ENCODE measurements at places on chromosomes 3 and 15.
A peak's percentile ranks its signal among the peaks of the same experiment; 100 is the strongest.

GRCh38 chr3:141929341-141929995 is 53.0 kb downstream of the ATP1B3 start:
- no peak for DNase-seq

DNA sequence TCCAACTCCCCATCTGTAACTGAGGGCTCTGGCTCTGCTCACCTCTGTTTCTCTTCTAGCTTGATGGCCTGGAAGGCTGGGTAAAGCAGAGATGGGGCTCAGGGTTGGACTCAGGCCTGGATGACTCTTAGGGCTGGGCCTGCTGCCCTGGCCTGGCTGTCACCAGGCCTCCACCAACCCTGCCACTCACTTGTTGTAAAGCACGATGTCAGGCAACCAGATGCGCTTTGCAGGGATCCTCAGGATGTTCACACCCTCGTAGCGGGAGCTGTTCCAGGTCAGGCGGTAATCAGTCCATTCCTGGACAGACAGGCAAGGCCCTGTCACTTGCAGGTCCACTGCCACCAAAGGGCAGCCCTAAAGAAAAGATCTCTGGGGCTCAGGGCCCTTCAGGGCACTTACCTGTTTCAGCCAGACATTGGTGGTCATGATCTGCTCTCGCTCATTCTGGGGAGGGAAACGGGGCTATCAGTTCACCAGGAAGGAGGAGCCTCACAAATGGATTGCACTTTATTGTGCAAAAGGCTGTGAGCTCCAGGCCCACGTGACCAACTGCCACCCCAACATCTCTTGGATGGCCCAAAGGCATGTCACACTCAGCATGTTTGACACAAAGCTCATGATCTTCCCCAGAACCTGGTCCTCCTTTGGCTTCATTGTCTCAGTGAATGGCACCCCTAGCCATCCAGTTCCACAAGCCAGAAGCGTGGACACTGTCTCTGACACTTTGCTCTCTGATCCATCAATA is 9.9 kb downstream of the CHRNB4 start:
- no peak for DNase-seq

DNA sequence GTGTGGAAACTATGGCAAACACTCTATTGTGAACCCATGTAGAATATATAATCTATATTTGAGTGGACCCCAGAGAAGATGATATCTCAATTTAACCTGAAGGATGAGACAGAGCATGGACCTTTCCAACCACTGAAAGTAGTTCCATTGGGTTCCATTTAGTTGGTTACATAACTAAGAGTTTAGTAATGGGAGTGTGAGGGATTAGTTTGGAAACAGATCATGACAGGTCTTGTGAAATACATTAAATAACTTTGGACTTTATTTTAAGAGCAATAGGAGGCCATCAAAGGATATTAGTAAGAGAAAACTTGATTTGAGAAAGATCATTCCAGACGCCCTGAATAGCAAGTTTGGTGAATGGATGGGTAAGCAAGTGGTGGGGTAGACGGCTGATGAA is 487.2 kb upstream of the ROBO2 start:
- DNase-seq: no peak

- DNase-seq: no peak
Observed at GRCh38 chr3:118846176-118846575, 188.5 kb downstream of the IGSF11 start.

- DNase-seq: peak; percentile 33
Observed at GRCh38 chr3:84836961-84837360, 121.8 kb upstream of the CADM2 start.

- DNase-seq: no peak
Observed at GRCh38 chr15:38647683-38648082, 83.1 kb upstream of the RASGRP1 start.

GRCh38 chr3:42497009-42497731 is 5.3 kb upstream of the VIPR1 start:
- DNase-seq: peak; percentile 72

GRCh38 chr3:10344944-10345575 is 24.1 kb upstream of the SEC13 start:
- DNase-seq: no peak

DNA sequence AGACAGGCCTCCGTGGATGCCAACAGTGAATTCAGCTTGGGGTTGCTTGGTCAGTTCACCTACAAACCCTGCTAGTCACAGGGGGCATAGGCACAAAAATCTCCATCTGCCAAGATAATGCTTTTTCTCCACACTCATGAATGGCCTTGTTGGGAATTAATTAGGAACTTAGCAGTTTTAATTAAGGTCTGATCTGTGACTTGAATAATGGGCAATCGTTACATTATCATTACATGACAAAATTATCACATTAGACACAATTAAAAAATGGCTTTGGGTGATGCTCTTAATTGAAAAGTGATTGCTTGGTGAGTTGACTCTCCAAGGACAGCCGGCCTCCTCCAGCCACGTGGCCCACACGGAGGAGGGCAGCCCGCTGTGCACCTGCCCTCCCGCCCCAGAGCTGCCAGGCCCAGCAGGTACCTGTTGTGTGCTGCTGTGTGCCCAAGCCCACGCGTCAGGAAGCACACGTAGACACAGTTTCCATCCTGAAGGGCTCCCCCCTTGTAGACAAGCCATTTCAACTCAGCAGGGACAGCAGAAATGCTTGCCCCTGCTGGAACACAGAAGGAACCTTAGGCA is 274.2 kb downstream of the OCA2 start:
- no peak for DNase-seq

GRCh38 chr3:192005989-192006388 is 545.0 kb downstream of the PYDC2 start:
- no peak for DNase-seq

DNA sequence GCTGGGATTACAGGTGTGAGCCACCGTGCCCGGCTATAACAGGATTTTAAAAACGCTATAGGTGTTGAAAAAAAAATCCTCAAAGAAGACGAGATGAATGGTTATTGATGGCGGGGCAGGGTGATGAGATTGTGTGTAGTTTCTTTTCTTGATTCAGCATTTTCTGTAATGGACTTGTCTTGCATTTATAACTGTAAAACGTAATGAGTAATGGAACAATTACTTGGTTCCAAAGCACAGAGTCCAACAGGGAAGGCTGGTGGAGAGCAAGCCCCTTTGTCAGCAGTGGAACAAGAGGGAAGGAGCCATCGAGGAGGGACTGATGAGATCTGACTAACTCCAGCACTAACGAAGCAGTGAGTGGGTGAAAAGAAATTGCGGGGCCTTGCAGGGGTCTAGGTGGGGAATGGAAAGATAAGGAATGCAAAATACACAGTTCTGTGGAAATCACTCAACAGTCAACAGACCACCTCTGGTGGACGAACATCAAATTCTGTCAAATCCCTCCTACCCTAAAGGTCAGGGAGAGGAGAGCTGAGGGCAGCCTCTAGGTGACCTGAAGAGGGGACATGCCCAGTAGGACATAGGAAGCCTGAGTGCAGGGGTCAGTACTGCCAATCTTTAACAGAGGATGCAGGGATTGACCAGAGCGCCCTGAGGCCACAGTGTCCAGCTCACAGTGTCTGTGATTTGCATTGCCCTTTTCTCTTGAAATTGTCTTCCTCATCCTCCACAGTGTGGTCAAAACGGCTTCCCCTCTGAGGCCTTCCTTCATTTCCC is 23.1 kb upstream of the CDCP1 start:
- no peak for DNase-seq

GRCh38 chr3:94887065-94887464 is 824.2 kb downstream of the NSUN3 start:
- DNase-seq: no peak

DNA sequence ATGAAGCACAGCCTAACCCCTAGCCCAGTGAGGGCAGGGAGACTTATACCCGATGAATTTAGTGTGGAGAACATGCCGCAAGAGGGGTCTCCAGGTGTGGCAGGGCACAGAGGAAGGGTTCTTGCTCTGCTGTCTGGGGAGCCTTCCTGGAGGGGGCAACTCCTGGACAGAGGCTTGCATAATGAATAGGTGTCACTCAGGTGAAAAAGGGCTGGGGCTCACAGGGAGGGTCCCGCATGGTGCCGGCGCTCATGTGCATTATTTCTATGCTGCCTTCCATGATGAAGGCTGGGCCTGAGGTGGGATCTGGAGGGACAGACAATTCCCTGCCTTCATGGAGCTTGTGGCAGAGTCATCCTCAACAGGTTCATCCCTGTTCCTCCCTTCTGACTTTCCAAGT is 51.5 kb downstream of the ITGA11 start:
- no peak for DNase-seq

DNA sequence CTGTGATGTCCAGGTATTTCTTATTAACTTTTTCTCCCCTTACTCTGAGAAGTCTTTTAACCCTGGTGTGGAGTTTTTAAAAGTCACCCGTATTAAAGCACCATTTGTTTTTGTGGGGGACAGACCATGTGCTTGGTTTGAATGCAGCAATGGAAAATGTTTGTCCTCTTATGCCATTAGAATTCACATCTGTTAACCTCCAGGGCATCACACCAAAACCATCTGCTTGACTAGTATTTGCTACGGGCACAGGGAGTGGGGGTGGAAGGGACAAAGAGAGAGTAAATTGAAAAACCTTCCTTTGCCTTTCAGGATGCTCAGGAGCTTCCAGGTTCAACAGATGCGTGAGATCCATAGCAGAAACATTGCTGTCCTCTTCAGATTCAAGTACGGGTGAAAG is 61.4 kb upstream of the GOLGA8B start:
- DNase-seq: no peak

GRCh38 chr3:55445551-55445950 is 41.6 kb downstream of the WNT5A start:
- DNase-seq: no peak

GRCh38 chr3:161403251-161403650 is 31.9 kb upstream of the SPTSSB start:
- DNase-seq: no peak

DNA sequence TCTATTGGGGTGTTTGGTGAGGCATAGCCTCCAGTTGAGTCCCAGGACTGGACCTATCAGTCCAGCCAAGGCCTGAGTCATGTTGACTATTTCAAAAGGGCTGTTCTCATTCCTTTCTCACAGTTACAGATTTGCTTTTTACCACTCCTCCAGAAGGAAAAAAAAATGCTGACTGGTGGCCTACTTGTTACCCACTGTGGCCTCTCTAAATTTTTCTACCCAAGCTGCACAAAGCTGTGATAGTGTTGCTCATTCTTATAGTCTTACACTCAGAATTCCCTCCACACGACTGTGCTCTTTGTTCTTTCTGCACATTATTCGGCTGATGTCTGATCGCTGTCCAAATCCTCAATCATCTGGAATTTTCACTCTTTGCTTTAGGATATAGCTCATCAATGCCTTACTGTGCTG is 1142.2 kb downstream of the IGSF11 start:
- no peak for DNase-seq

GRCh38 chr3:72234391-72234790 is 449.4 kb upstream of the PROK2 start:
- DNase-seq: no peak

DNA sequence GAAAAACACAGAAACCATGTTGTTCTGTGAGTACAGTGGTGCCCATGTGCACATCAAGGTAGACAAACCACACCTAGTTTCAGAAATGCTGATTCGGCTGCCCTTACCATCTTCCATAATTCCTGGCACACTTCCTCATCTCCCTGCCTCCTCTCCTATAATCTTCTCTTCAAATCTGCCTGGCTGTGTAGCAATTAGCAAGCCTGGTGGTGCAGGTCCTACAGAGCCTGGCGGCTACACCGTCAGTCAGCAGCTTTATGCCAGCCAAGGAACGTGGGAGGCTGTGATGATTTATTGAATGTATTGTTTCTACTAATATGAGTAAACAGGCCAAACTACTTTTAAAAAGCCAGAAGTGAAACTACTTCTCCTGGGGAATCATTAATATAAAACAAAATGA is 106.8 kb downstream of the SEMA6D start:
- DNase-seq: no peak
